ENCODE measurements at places on chromosomes 2 and 18.
A peak's percentile ranks its signal among the peaks of the same experiment; 100 is the strongest.

DNA sequence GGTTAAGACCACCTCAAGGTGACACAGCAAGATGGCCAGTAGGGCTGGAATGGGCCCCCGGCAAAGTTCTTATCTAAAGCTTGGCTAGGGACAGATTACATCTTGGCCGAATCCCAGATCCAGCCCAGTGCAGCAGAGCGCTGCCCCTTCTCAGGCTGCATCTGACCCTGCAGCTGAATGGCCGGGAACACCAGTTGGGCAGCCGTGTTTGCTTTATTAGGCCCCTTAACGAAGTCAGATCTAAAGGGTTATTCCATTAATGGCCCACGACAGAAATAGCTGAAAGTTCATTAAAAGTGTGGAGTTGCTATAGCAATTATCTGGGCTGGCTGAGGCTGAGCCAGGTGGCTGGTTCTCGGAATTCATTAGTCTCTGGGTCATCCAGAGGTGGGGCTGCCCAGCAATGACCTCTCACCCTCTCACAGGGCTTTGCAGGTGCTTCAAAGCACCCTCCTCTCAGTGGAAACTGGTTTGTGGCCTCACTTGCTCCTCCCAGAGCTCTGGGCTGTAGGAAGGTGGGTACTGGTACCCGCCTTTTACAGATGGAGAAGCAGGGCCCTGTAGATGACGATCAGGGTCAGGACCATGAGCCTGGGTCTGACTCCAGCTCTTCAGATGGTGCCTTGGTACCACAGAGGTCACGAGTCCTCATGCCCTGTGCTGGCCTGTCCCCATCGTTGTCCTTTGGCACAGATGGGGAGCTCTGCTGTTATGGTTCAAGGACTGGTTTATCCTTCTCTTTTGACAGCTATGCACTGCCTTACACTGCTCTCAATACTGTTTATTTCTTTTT is 68.8 kb downstream of the EMX1 start:
- DNase-seq: peak; percentile 16

DNA sequence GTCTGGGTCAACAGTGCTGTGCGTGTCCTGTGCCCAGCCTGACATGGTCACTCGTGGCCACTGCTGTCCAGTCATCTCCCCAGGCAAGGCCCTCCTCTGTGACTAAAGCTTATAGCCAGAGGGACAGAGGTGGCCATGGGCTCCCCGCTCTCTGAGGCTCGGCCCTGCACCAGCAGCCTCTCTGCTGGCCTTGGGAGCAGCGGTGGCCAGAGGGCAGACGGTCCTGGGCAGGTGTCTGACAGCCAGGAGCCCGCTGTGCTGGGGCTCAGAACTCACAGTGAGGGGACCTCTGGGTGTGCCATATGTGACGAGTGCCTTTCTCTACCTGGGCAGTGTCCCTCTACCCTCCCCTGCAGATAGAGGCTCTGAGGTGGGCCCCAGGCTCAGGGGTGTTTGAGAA is 98.7 kb downstream of the FAM210A start:
- DNase-seq: no peak

DNA sequence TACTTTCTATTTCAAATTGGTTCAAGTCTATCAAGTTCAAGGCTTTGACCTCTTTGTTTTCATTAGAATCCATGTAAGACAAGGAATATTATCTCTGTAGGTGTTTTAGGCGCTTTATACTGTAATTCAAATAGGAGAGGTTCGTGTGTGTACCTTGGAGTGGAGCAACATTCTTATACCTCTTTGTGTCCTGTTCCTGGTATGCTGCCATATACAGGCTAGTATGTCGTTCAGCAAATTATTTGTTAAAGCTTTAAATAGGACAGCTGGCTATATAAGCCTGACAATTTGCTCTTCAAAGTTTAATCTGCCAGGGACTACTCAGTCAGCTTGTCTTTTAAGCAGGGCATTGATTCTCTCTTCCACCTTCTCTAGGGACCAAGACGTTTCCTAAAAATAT is 31.1 kb upstream of the SPAG16 start:
- no peak for DNase-seq

DNA sequence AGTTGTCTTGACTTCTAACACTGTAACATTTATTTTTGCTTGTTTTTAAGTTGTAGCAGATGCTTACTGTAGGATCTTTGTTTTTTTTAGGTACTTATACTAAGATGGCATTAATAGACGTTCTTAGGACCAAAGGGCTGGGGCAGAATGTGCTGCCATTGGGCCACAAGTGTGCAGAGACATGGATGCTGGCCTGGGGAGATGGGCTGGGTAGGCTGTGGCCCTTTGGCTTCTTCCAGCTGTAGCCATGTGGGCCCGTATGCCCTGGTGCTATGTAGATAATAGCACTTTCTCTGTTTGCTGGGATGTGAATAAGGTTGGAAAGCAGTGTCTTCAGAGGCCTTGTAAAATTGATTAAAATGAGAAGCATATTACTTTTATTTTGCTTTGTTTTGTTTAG is 18.8 kb downstream of the RAB31 start:
- no peak for DNase-seq

- no peak for DNase-seq
Observed at GRCh38 chr2:173968551-173968950, 3.4 kb upstream of the SP3 start.

- DNase-seq: no peak
Observed at GRCh38 chr2:10830203-10830602, 17.6 kb upstream of the PDIA6 start.

- DNase-seq: no peak
Observed at GRCh38 chr2:84856787-84857186, 24.1 kb downstream of the TRABD2A start.

- DNase-seq: no peak
Observed at GRCh38 chr18:12013186-12013916, 32.0 kb downstream of the IMPA2 start.

- no peak for DNase-seq
Observed at GRCh38 chr2:178482437-178482836, 2.2 kb downstream of the PLEKHA3 start.

DNA sequence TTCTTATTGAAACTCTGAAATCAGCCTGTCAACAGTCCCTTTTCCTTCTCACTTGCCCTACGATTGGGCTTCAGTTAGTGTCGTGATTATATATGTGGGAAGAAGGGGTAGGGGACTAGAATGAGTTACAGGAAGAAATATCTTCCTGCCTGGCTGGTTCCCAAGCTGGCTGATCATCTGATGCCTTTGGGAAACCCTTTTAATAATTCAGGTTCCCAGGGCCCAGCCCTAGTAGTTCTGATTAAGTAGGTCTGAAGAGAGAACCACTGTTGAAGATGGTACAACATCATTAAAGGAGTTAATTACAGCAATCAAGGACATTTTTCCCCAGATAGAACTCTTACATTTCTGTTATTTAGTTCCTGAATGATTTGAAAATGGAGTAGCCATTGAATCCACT is 110.1 kb upstream of the EML6 start:
- no peak for DNase-seq

DNA sequence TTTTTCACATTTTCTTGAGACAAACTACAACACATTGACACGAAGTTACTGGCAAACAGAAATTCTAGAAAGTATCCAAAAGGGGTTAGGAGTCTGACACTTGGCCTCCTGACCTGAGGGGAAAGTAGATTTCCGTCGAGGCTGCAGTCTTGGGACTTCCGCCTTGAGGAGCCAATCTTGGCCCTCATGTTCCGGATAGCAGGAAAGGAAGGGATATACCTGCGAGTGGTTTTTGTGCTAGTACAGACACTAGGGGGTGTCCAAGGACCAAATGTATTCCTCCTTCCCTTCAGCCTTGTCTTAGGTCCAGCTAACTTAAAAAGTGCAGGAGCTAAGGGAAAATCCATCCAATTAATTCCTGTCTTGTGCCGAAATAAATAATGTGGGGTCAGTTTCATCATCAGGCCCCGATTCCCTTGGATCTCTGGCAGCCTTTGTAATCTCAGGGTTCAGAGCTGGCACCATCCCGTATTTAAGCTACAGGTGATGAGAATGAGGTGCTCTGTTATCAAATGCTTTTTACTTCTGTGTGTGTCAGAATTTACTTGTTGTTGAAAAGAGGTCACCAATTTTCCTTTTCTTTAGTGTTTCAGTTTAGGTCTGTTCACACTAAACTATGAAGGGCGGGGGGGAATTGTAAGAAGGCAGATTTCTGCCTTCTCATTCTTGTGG is 330.2 kb upstream of the FANCL start:
- DNase-seq: peak; percentile 43
